Hepatocyte (in vitro differentiated cells): ENCODE measurements at places on chromosomes 16 and 17. TPM values are rescaled to one million over a fixed set of nuclear protein-coding genes. Genes with fewer than 3 reads are reported as not detected.

DNA sequence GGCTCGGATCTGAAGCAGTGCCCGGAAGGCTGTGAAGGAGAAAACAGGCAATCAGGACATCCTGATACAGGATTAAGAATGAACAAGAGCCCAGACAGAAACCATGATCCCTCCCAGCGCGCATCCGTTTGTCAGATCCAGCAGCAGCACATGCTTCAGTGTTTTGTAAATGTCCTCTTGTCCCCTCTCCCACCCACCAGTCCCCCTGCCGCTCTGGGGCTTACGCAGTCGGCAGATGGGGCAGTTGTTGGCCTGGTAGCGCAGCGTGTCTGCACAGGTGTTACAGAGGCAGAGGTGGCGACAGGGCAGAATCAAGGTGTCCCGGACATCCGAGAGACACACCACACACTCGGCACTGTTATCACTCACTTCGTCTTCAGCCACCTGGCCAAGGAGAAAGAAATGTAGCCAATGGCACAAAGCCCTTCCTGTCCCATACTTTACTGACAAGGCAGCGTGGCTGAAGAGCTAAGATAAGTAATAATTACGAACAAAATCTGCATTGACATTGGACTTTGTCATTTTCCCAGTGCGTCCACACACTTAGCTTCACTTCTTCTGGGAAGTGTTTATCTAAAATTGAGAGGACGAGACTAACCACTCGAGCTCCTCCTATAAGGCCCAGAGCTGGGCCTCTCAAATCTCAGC is 20.7 kb upstream of the FOXJ1 start:
- no peaks in the 10 kb centered on the region for H3K27me3 ChIP-seq
- no peak overlapping the region for H3K4me3 ChIP-seq
- no peaks in the 10 kb centered on the region for H3K36me3 ChIP-seq
- DNase-seq: no peak

- H3K4me1 ChIP-seq: peaks cover 18% of the 10 kb centered on the region
- DNase-seq: no peak
- H3K27me3 ChIP-seq: peaks cover 94% of the 10 kb centered on the region
- H3K4me3 ChIP-seq: no peak overlapping the region
- H3K27ac ChIP-seq: no peak overlapping the region
Observed at GRCh38 chr17:48584223-48584741, 5.8 kb downstream of the HOXB3 start.

Gene KRT24
- total RNA-seq: 0.92 and 1.5 TPM in 2 replicates

Gene MYO15A
- total RNA-seq: 1.2 and 2.4 TPM in 2 replicates

DNA sequence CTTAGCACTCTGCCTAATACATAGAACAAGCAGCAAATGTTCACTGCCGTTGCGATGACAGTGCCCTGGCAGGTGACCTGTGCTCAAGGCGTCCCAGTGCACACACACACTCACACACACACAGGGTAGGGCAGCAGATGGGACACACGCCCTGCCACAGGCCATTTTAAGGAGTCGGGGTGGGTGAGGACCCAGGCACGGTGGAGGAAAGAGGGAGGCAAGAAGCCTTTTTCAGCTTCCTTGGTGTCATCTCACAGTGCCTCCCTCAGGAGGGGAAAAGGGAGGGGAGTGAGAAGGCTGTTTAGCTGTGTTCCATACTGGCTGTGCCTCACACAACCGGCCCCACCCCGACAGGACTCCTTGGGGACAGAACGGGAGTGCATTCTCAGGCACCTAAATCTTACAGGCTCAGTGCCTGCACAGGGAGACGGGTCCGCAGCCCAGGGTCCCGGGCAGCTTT is 1.5 kb downstream of the PITPNM3 start:
- no peak overlapping the region for H3K4me3 ChIP-seq
- DNase-seq: no peak
- peaks cover 28% of the 10 kb centered on the region for H3K27me3 ChIP-seq

DNA sequence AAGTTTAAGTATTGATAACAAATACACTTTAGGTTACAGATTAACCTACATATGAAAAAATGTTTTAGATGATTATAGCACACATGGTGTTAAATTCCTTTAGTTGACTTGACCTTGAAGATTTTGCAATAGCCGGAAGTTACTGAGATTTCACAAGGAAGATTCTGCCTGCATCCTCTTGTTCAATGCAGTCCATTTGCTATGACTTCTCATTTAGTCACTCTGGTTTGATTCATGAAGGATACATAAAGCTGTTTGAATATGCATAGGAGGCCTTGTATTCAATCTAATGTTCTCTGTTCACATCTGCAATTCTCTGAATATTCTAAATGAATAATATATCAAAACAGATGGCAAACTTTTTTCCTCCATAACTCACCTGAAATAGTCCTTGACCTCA is 870.2 kb upstream of the GOT2 start:
- no peak for DNase-seq
- H3K36me3 ChIP-seq: no peaks in the 10 kb centered on the region
- no peak overlapping the region for H3K27ac ChIP-seq
- no peaks in the 10 kb centered on the region for H3K4me1 ChIP-seq
- H3K27me3 ChIP-seq: no peaks in the 10 kb centered on the region

- no peak overlapping the region for H3K4me3 ChIP-seq
- H3K4me1 ChIP-seq: no peaks in the 10 kb centered on the region
- no peak for DNase-seq
- no peak overlapping the region for H3K27ac ChIP-seq
Observed at GRCh38 chr16:2295056-2295798, 27.3 kb upstream of the RNPS1 start.

DNA sequence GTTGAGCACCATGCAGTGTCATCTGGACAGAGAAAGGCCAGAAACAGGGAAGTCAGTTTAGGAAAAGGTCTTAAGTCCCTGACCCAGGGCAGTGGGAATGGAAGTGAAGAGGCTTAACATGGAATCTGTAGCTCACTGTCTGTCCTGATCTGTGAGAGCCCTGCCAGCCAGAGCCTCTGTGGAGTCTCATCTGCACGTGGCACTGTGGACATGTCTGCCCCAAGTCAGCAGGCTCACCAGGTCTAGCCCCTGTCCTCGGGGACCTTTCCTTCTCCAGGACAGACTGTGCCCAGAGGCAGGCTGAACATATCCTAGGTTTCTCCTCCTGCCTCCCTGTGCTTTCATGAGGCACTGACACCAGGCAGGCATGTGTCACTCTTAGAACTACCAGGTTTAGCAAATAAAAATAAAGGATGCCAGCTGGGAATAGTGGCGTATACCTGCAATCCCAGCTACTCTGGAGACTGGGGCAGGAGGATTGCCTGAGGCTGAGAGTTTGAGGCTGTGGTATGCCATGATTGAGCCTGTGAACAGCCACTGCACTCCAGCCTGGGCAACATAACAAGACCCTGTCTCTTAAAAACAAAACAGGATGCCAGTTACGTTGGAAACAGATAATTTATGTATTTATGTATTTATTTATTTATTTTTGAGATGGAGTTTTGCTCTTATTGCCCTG is 22.4 kb downstream of the UNK start:
- no peaks in the 10 kb centered on the region for H3K27me3 ChIP-seq
- no peak for DNase-seq
- no peaks in the 10 kb centered on the region for H3K4me1 ChIP-seq
- H3K4me3 ChIP-seq: no peak overlapping the region
- H3K36me3 ChIP-seq: no peaks in the 10 kb centered on the region

GRCh38 chr17:7241783-7242716 is at the start of gene GABARAP:
Gene GABARAP (minus strand): TSS chr17:7242449. CDS start chr17:7242330, 119 bp downstream.
- DNase-seq: peak; percentile 96
- H3K4me1 ChIP-seq: peaks cover 17% of the 10 kb centered on the region
- peak within 1 kb of the TSS; percentile 97 for H3K27ac ChIP-seq
- H3K4me3 ChIP-seq: peak within 1 kb of the TSS; percentile 61
- no peaks in the 10 kb centered on the region for H3K27me3 ChIP-seq

DNA sequence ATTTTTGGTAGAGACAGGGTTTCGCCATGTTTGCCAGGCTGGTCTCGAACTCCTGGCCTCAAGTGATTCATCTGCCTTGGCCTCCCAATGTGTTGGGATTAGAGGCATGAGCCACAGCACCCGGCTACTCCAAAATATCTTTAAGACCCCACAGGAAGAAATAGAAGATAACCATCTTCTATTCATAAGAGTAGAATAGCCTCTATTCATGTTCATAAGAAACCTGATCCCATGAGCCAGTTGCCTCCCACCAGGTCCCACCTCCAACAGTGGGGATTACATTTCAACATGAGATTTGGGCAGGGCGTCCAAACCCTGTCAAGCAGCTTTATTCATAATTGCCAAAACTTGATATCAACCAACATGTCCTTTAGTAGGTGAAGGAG is 13.9 kb upstream of the TMC7 start:
- DNase-seq: no peak
- H3K27ac ChIP-seq: no peak overlapping the region
- no peaks in the 10 kb centered on the region for H3K36me3 ChIP-seq
- H3K4me1 ChIP-seq: no peaks in the 10 kb centered on the region
- no peaks in the 10 kb centered on the region for H3K27me3 ChIP-seq
- no peak overlapping the region for H3K4me3 ChIP-seq

DNA sequence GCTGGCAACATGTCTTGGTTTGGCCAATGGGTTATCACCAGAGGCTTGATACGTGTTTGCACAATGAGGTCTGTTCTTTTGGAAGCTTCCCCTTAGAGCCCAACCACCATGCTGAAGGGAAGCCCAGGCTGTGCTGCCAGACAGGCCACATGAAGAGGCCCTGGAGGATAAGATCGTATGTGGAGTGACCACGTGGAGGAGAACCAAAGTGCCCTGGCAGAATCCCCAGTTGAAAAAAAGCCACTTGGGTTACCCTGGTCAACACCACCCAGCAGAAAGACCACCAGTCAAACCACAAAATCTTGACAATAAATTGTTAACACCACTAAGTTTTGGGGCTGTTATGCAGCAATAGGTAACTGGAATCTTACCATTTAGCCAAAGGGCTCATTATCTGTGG is 7.0 kb upstream of the ADAT1 start:
- H3K27ac ChIP-seq: no peak overlapping the region
- no peak for DNase-seq
- H3K36me3 ChIP-seq: no peaks in the 10 kb centered on the region
- H3K27me3 ChIP-seq: no peaks in the 10 kb centered on the region
- no peak overlapping the region for H3K4me3 ChIP-seq

DNA sequence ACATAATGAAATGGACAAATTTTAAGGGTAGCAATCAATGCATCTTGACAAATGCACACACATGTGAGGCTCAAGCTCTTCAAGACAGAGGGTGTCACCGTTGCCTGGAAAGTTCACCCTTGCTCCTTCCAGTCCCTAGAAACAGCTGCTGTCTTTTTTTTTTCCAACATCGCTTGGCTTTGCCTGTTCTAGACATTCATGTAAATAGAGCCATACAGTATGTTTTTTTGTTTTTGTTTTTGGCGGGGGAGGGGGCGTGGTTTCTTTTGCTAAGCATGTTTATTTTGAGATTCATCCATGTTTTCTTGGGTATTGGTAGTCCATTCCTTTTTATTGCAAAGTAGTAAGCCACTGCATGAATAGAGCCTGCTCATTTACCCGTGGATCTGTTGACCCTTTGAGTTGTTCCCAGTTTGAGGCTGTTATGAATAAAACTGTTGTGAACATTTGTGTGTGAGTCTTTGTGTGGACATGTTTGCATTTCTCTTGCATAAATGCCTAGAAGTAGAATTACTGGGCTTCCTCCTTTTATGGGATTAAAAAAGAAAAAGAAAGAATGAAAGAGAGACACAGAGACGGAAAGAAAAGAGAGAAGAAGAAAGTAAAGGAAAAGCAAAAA is 78.4 kb downstream of the NT5M start:
- DNase-seq: no peak
- H3K27ac ChIP-seq: no peak overlapping the region
- no peaks in the 10 kb centered on the region for H3K27me3 ChIP-seq
- H3K4me3 ChIP-seq: no peak overlapping the region

GRCh38 chr16:79662669-79663313 is 62.3 kb upstream of the MAF start:
- no peak for DNase-seq
- no peak overlapping the region for H3K27ac ChIP-seq
- H3K36me3 ChIP-seq: no peaks in the 10 kb centered on the region

DNA sequence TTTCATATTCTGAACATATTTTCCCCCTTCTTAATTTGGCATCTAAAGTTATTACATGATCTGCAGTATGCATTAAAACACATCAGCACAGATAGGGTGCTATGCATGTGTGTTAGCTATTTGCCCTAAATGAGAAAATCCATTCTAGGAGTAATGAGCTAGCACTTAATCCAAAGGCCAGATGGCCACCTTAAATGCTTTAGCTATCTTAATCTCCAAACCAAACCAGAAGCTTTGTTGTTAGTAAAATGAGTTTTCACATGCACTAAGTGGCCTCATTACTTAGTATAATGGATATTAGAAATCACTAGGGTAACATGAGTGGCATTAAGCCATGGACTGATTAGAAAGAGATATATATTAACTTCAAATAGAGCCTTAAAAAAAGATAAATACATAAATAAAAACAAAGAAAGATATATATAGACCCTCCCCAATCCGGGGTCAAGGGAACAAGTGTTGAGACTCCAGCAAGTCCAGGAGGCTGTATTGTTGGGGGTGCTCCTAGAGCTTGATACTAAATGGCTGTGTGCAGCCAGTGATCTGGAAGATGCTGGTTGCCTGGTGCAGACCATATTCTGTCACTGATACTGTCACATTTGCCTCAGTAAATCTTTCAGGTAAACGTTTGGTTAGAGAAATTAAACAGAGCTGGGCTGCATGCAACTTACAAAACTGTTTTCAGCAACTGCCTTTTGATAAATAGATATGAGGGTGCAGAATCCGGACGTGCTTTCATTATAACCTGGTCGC is 67.3 kb downstream of the MYH10 start:
- no peak overlapping the region for H3K4me3 ChIP-seq
- H3K4me1 ChIP-seq: peaks cover 6% of the 10 kb centered on the region
- no peak overlapping the region for H3K27ac ChIP-seq
- no peak for DNase-seq
- H3K36me3 ChIP-seq: no peaks in the 10 kb centered on the region

Gene ZP2
- total RNA-seq: 0.20 TPM in 1 of 2 replicates, not detected in the other

DNA sequence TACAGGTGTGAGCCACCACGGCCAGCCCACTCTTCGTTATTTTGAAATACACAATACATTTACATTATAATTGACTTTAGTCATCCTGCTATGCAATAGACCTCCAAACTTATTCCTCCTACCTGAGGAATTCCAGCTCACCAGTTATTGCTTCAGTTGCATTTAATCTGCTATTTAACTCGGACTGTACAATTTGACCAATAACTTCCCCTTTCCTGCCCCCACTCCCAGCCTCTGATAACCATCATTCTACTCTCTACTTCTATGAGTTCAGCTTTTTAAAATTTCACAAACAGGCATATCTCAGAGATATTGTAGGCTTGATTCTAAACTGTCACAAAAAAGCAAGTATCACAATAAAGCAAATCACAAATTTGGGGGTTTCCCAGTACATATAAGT is 157.0 kb downstream of the COPRS start:
- H3K27ac ChIP-seq: no peak overlapping the region
- DNase-seq: no peak
- no peaks in the 10 kb centered on the region for H3K36me3 ChIP-seq
- no peaks in the 10 kb centered on the region for H3K27me3 ChIP-seq

Gene KIFC3
- total RNA-seq: 41.4 and 49.7 TPM in 2 replicates

GRCh38 chr17:33779234-33779591 is 475.9 kb upstream of the CCL2 start:
- no peaks in the 10 kb centered on the region for H3K27me3 ChIP-seq
- H3K36me3 ChIP-seq: no peaks in the 10 kb centered on the region
- no peaks in the 10 kb centered on the region for H3K4me1 ChIP-seq
- peak; percentile 66 for DNase-seq
- no peak overlapping the region for H3K4me3 ChIP-seq
